ENCODE measurements at places on chromosomes 3 and 15.

DNA sequence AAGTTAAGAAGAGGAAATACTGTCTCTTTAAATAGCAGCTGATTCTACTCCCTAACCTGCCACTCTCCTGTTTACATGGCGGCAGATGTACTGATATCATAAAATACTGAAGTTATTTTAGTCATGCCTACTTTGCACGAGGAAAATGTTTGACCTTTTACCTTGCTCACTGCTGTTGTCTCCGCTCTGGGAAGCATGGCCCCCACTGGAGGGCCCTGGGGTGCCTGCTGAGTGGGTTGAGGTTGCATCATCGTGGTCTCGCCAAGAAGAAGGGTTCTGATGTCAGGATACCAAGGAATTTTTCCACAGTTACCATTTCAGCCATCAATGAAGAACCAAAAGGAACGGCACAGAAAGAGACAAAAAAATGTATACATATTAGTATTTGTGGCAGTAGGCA lies 16.7 kb downstream of the MEIS2 start:
- DNase-seq = no peak

- no peak for DNase-seq
Observed at GRCh38 chr3:105430455-105430854, 63.7 kb downstream of the ALCAM start.

- no peak for DNase-seq
Observed at GRCh38 chr3:30658328-30659052, 52.1 kb downstream of the TGFBR2 start.

GRCh38 chr3:177358977-177359592 lies 161.8 kb upstream of the TBL1XR1 start:
- no peak for DNase-seq

- DNase-seq = no peak
Observed at GRCh38 chr3:52435246-52436101, 9.4 kb downstream of the SEMA3G start.
